ENCODE measurements at places on chromosomes 3 and 15.

GRCh38 chr3:177966493-177966892 lies 569.7 kb upstream of the KCNMB2 start:
- no peak for DNase-seq

- no peak for DNase-seq
These were observed 387.3 kb downstream of the EPHA3 start for GRCh38 chr3:89494734-89495133.

GRCh38 chr3:135556174-135556573 lies 409.4 kb upstream of the PPP2R3A start:
- DNase-seq: no peak

- DNase-seq: no peak
These were observed 71.3 kb upstream of the LRTM1 start for GRCh38 chr3:54999159-54999558.

DNA sequence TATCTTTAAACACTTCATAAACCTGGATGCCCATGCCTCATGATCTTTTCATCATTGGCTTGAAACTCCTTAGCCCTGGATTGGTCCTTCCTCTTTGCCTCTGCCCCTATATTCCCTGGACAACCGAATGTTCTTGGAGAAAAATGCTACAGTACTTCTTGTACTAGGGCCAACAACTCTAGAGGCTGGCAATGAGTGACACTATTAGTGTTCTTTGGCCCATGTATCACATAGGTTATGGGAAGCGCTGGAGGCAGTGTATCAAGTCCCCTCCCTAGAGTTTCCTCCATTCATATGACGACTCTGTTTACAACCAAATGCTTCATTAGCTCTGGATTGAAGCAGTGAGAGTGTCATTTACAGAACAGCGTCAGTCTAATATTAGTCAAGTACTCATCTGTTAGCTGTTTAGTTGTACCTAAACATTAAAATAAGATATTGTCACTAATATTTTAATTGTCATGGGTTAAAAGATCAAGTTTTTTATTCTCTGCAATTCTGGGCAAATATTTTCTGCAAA lies 66.4 kb upstream of the MYO5C start:
- DNase-seq: no peak

GRCh38 chr15:70113304-70113700 lies 15.6 kb upstream of the TLE3 start:
- no peak for DNase-seq

GRCh38 chr15:64803526-64803925 lies 21.9 kb downstream of the PIF1 start:
- DNase-seq: no peak

- no peak for DNase-seq
These were observed 308.2 kb downstream of the VPS13C start for GRCh38 chr15:61752001-61752400.

GRCh38 chr3:74267588-74268184 lies 346.8 kb downstream of the CNTN3 start:
- no peak for DNase-seq

DNA sequence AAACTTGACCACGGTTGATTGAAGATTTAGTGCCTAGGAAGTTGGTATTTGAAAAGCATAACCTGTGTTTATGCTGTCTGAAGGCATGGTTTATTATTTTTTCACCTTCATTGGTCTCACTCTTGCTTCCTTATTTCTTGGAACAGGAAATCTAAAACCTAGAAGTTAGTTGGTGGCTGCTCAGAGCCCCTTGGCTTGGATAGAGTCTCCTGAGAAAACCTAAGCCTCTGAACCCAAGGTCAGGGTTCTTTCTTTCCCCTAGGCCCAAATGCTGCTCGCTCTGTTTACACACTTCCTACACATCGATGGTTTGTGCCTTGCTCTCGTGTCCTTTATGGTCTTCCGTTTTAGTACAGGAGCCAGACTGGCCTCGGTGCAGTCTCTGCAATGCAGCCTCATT lies 82.2 kb downstream of the TRAK1 start:
- DNase-seq: no peak

GRCh38 chr3:170732660-170733245 lies 137.2 kb downstream of the RPL22L1 start:
- no peak for DNase-seq

- DNase-seq: no peak
These were observed 8.1 kb downstream of the STX19 start for GRCh38 chr3:94020293-94020692.

- no peak for DNase-seq
These were observed 78.5 kb downstream of the CHCHD6 start for GRCh38 chr3:126782536-126782935.

GRCh38 chr15:66884661-66885237 lies 180.7 kb upstream of the SMAD3 start:
- no peak for DNase-seq
